Fibroblast of skin of right biceps (primary cell): ENCODE measurements at places on chromosomes 1 and 21.

- no peak for DNase-seq
These were observed 1.0 kb downstream of the DMRTB1 start for GRCh38 chr1:53460211-53460634.

DNA sequence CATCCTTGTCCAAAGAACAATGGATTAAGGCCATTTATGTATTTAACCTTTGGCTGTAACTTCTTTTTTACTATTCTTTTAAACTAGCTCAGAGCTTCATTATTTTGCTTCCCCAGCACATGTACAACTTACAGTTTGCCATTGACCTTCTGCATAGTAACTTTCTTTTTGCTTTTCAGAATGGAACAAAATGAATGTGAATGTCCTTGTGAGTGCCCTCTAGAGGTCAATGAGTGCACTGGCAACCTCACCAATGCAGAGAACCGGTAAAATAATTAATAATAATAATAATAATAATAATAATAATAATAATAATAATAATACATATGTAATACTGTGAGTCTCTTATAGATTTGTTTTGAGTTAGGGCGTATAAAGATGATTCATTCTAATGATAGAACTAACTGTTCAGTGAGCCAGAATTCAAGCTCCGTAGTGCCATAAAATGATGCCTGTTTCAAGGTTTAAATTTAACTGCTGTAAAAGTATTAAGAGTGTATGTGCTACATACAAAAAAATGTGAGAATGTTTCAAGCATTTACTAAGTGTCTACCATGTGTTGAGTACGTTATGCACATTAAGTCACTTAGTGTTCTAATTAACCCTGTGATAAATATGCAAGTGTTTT lies 69.0 kb upstream of the RAVER2 start:
- no peak for DNase-seq

DNA sequence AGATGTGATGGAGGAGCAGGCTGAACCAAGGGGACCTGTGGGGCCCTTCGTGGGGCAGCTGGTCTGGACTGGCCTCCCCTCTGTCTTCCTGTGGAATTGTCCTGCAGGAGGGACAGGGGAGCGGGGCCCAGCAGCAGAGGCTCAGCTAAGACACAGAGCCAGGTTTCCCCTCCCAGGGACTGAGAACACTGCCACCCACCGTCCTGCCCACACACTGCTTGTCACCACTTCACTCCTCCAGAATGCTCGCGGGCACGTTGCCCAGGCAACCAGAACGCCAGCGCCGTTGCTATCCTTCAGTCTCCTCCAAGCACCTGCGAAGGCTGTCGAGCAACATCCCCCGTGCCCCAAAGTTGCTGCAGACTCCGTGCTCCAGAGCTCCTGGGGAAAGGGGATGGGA lies 46.4 kb downstream of the AJAP1 start:
- peak; percentile 19 for DNase-seq

DNA sequence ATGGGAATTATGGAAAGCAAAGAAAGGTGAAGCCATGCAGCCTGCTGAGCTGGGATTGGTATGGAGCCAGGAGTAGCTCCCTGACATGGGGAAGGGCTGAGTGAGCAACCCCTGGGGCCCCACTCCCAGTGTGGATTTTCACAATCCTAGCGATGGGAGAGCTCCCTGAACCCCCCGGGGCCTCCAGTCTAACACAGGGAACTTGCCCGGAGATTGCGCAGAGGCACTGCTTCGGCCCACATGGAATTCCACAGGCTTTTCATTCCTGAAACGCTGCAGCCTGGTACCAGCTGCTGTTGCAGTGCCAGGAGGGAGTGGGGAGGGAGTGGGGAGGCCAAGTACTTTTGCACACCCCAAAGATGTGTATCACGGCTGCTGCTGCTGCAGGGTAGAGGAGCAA lies 110.4 kb upstream of the C21orf91 start:
- DNase-seq = no peak

DNA sequence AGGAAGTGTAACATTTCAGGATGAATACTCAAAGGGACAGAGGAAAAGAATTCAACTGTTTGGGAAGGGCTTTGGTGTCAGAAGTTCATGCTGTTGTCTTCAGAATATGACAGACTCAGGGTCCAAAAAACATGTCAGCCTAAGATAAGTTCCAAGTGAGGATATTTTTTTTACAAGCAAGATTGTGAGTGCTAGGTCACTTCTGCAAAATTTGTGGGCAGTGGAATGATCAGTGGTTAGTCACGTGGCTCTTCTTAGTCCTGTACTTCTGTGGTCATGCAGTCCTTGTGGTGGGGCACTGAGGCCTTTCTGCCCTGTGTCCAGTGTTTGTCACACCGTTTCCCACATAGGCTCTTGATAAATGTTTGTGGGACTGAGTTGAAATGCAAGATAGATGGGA lies 5.2 kb downstream of the RGL1 start:
- DNase-seq = no peak

DNA sequence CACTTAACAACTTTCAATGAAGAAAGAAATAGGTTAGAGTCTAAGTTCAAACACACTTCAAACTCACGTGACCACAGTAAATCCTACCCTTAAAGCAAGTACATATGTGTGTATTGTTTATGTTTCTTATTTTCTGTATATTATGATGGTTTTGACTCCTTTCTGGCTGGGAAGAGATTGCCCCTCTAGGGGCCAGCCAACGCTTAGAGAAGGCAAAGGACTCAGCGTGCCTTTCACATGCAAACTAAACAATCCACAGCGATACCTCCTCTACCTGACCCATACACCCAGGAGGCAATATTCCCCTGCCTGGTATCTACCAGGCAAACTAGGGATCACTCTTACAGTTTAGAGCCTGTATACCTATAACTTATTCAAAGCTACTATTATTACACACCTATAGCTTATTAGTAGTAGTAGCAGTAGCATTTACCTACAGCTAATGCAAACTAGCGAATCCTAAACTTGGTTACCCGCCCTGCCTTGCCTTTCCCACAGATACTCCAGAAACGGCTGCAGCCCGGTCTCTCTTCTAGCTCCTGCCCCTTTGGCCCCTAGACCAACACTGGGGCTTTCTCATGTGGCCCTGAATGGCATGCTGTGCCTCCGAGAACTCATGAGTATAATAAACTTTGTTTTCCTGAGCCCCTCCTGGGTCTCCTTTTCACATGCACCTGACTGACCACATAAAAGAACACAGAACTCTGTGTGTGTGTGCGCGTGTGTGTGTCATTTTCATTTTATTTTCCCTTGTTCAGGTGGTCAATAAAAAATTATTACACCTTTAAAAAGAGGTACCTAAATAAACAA lies 14.0 kb downstream of the NRIP1 start:
- no peak for DNase-seq

- peak; percentile 12 for DNase-seq
These were observed 175.6 kb upstream of the HP1BP3 start for GRCh38 chr1:20962576-20963258.

- DNase-seq = peak; percentile 43
These were observed 823 bp downstream of the ENAH start for GRCh38 chr1:225651872-225652728.

GRCh38 chr1:25700626-25701025 lies 84.0 kb downstream of the MAN1C1 start:
- DNase-seq = no peak

DNA sequence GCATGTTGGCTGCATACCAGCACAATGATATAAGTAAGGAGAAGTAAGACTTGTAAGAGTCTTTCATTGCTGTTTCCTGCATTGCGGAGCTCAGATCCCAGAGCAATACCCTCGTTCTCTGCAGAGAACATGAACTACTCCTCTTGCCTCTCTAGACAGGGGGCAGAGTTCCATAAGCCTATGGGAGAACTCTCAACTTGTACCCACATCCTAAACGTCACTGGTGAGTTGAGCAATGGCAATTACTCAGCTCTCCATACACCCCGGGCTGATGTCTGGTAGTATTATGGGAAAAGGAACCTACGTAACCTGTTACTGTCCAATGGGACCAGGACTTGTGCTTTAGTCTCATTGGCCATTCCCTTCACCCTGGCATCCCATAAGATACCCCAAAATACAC lies 27.3 kb upstream of the ZNF496 start:
- no peak for DNase-seq

GRCh38 chr1:110123224-110123623 lies 11.0 kb downstream of the UBL4B start:
- DNase-seq = peak; percentile 59

GRCh38 chr1:119971710-119972570 lies 75.6 kb upstream of the ADAM30 start:
- DNase-seq = no peak

GRCh38 chr1:229434641-229435051 lies 752 bp upstream of the ACTA1 start:
- no peak for DNase-seq

- no peak for DNase-seq
These were observed 568.8 kb downstream of the LMO4 start for GRCh38 chr1:87897481-87897880.

GRCh38 chr1:2639607-2640521 lies 7.0 kb upstream of the MMEL1 start:
- DNase-seq = no peak

DNA sequence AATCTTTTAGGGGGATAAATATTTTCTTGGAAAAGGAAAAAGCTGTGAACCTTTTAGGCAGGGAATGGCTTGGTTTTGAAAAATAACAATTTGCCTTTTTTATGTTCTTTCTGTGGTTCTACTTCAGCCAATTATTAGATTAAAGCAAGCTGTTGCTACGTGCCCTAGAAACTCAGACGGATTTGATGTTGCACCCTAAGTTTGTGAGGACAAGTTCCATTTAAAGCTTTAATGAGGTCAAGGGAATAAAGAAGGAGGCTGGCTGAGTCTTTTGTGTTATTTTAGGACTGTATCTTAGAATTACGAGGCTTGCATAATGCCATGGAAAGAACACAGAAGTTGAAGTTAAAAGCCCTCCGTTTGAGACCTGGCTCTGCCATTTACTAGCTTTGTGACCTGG lies 216.9 kb downstream of the NUF2 start:
- no peak for DNase-seq

- DNase-seq = no peak
These were observed 1.1 kb downstream of the GPR25 start for GRCh38 chr1:200873671-200874397.
